Stromal cell of bone marrow (primary cell): ENCODE measurements at places on chromosomes 12 and 14.

DNA sequence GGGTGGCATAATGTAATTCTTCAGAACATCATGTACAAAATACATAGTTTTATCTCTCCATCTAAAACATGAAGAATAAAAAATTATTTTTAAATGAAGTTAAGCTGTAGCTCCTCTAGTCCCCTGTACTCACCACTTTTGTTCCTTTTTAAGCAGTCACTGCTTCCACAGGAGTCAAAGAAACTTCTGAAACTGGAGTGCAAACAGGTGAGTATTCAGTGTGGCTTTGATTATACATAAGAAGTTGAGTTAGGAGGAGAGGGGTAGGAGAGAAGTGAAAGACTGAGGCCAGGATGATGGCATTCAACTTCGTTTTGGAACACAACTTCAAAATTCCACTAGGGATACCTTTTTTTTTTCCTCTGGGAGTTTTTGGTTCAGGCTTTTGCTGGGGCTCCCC lies 131.4 kb upstream of the CNTN1 start:
- no peak for DNase-seq

DNA sequence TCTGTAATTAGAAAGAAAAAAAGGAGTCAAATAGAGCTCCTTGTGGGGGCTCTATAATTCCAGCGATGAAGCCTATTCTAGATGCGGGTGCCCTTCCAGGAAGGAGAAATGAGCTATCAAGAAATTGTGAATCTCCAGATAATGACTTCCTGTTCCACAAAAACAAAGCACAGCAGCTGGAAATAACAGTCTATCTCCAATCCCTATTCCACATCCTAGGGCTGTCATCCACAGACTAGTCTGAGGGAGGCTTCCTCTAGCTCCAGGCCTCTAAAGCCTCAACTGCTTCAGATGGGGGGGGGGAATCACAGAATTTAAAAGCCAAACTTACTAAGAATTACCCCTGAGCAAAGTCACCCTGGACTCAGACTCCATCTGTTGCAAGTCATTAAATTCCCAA lies 77.4 kb upstream of the GTF2A1 start:
- DNase-seq = no peak

- no peak for DNase-seq
Observed at GRCh38 chr12:61757831-61758505, 502.2 kb upstream of the USP15 start.

GRCh38 chr14:68747393-68747792 lies 45.5 kb downstream of the ZFP36L1 start:
- no peak for DNase-seq

- peak; percentile 22 for DNase-seq
Observed at GRCh38 chr12:100545092-100545491, 28.4 kb upstream of the GAS2L3 start.

GRCh38 chr14:100056964-100057795 lies 8.0 kb upstream of the EVL start:
- no peak for DNase-seq

- DNase-seq = no peak
Observed at GRCh38 chr12:48993787-48994186, 5.4 kb downstream of the DDN start.

GRCh38 chr14:64844969-64845536 lies 34.7 kb downstream of the SPTB start:
- DNase-seq = no peak

GRCh38 chr12:2390133-2390532 lies 337.3 kb downstream of the CACNA1C start:
- DNase-seq = no peak

DNA sequence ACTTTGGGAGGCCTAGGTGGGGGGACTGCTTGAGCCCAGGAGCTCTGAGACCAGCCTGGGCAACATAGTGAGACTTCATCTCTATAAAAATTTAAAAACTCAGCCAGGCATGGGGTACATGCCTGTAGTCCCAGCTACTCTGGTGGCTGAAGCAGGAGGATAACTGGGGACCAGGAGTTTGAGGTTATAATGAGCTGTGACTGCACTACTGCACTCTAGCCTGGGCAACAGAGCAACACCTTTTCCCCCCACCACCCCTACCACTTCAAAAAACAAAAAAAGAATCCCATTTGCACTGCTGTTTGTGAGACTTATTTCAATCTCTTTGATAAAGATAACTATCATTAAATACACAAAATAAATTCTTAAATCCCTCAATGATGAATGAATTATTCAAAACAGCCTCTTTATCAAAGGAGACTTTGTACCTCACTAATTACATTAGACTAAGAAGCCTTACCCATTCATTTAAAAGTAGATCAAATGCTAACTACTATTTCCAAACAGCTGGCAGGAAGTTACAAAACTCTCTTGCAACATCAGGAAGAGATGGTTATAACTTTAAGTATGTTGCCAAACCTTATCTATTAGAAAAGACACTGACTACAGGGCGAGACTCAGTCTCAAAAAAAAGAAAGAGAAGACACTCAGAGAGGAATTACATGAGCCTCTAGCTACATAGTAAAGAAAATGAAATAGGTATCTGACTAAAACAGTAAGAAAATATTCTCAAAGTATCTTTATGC lies 14.7 kb downstream of the BLTP3B start:
- DNase-seq = peak; percentile 42

- DNase-seq = peak; percentile 31
Observed at GRCh38 chr12:122102331-122102730, 23.8 kb downstream of the MLXIP start.

GRCh38 chr12:12527820-12528296 lies 34.8 kb downstream of the DUSP16 start:
- no peak for DNase-seq

GRCh38 chr12:119681728-119682638 lies 14.1 kb downstream of the PRKAB1 start:
- no peak for DNase-seq
